ENCODE measurements at places on chromosomes 11 and 22.
A peak's percentile ranks its signal among the peaks of the same experiment; 100 is the strongest.

GRCh38 chr22:40805239-40805638 lies 13.9 kb downstream of the SLC25A17 start:
- no peak for DNase-seq

GRCh38 chr11:134199531-134199930 lies 24.2 kb downstream of the NCAPD3 start:
- no peak for DNase-seq

DNA sequence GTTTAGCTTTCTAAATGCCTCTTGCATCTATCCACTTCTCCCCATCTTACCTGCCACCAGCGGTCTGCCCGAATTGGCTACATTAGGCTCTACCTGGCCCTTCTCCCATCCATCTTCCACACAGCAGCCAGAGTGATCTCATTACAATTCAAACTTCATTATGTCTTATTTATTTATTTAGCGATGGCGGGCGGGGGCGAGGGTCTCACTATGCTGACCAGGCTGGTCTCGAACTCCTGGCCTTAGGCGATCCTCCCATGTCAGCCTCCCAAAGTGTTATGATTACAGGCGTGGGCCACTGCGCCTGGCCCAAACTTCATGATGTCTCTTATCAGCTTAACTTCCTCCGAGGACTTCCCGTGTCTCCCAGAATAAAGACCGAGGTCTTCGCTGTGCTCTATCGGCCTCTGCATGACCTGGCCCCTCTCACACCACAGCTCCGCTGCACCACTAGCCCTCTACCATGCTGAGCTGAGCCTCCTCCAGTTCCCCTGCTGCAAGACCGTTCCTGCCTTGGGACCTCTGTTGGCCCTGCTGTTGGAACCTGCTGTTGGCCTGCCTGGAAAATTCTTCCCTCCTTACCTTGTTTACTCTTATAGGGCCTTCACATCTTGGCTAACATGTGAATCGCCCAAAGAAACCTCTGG lies 870 bp upstream of the CTTN start:
- DNase-seq = no peak

- DNase-seq = no peak
These were observed 29.2 kb downstream of the SREBF2 start for GRCh38 chr22:41862160-41862529.

DNA sequence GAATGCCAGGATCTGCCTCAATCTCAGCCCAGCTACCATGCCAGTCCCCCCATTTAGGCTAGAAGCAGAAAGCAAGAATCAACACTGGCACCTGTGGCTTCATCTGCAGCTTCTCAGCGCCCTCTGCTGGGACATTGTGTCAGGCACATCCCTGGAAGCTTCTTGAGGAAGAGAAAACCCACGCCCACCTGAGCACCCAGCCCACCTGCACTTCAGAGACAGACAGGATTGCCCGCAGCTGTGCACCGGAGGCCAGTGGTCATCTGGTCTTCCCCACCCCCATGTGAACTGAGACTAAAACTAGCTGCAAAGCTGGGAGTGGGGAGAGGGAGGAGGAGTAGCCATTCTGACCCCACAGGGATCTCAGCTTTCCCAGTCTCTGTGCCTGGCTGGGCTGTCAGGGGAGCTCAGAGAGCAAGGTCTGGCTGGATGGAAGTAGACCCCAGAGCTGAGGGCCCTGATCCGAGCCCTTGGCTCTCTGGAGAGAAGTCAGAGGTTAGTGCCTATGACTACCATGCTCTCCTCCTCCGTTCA lies 66.8 kb downstream of the FEZ1 start:
- DNase-seq = peak; percentile 10

- DNase-seq = no peak
These were observed 220.1 kb upstream of the E2F8 start for GRCh38 chr11:19460718-19461405.

- DNase-seq = no peak
These were observed 472.3 kb downstream of the FAM181B start for GRCh38 chr11:82261367-82261766.

DNA sequence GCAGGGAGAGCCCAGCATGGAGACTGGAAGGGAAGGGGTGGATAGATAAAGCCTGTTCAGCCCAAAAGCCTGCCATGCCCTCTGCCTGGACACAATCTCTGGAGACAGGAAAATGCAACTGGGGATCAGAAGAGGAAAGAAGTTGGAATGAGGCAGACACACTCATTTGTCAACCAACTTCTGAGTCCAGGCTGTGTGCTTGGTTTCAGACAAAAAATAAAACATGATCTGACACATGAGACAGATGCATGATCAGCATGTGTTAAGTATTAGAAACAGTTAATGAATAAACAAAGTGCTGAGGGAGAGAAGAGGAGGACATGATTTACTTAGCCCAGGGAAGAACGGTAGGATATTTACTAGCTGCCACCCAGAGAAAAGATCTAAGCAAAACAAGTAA lies 839 bp downstream of the LRRN4CL start:
- DNase-seq = no peak

DNA sequence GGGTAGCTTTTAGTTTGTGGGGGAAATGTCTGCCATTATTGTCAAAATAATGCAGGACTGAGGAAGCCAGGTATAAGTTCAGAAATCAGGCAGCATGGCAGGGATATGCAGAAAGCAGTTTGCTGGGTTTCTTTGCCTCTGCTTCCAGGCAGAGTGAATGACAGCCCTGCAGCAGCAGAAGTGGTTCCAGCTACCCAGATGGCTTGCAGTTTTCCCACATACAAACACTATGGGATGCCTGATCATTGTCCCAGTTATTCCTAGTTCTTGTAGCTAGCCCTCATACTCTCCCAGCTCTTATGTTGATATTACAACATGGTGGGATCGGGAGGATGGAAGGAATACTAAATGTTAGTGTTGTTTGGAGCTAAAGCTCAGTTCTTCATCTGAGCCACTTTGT lies 2.8 kb upstream of the DIXDC1 start:
- DNase-seq = no peak

DNA sequence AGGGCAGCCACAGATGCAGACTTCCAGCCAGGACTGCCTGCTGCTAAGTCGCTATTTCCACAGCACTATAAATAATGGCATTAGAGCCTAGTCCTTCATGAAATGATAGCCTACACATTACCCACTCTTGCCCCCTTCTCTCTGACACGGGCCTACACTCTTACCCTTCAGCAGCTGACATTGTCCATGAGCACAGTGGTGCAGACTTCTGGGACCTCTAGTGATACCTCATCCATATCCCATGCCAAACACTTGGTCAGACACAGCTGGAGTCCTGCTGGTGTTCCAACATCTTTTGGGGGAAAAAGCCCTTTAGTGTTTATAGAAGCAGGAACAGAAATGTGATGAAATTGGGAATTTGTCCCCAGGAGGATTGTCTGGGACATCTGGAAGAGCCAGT lies 43.4 kb upstream of the RAB1B start:
- no peak for DNase-seq

DNA sequence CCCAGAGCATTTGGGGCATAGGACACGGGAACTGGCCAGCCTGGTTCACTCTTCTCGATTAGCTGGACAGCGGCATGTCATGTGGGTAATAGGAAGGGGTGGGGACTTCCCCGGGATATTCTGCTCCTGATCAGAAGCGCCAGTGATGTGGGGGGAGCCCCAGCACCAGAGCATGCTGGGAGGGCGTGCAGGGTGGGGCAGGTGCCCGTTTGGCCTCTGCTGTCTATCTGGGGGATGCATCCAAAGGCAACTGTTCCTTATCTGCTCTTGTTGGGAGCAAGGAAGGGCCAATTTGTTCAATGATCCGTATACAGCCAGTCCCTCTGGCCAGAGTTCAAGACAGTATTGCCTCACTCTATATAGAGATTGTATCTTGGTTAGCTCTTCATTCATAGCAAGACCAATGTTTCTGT lies 43.6 kb downstream of the PPARA start:
- no peak for DNase-seq

GRCh38 chr22:25405841-25406509 lies 158.5 kb upstream of the GRK3 start:
- no peak for DNase-seq

- DNase-seq = no peak
These were observed 43.2 kb downstream of the PIK3C2A start for GRCh38 chr11:17164361-17165246.

- no peak for DNase-seq
These were observed 7.7 kb upstream of the MMP12 start for GRCh38 chr11:102882389-102883024.

DNA sequence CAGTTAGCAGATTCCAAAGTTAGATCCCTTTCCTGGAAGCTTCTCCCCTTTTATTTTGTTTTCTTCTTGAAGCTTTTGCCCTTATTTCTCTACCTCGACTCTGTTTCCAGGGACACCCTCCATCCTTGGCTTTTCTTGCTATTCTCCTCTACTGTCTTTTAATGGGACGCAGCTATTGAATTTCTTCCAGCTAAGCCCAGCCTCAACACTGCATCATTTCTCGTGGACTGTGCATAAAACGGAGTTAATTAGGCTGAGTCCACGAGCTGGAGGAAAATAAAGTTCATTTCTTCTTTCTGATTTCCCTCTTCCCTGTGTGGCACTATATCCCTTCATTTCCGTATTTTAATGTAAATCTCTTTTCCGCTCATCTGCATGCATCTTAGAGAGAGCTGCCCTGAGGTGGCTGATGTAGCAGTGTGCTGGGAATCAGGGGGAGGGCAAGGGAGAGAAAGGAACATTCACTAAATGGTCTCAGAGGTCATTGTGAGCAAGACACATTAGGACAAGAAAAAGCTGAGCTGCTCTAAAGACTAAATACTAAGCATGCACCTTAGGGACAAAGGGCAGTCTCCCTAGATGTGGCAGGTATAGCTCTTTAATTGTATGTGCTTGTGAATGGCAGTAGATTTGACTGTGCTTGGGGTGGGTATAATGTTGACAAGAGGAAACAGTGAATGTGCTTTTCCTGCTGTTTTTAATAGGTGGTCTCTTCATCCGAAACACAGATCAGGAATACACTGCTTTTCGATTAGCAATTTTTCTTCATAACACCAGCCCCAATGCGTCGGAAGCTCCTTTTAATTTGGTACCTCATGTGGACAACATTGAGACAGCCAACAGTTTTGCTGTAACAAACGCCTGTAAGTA lies 1.9 kb downstream of the GRIA4 start:
- DNase-seq = no peak

GRCh38 chr22:35526333-35526979 lies 14.2 kb upstream of the RASD2 start:
- no peak for DNase-seq

GRCh38 chr11:13225038-13226001 lies 52.3 kb upstream of the BMAL1 start:
- no peak for DNase-seq

DNA sequence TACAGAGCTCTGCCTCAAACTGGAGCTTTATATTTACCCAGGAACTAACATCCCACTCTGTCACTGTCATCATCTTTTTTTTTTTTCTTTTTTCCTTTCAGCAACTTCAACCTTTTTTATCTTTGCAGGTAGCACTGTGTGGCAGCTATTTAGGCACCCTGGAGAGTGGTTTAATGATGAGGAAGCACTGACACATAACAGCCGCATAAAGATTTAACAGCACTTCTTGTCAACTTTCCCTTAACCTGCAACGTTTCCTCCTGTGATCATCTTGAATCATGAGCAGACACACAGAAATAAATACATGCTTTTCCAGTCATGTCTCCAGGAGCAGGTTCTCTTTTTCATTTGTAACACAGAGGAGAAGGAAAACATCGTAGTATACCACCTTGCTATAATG lies 34.8 kb downstream of the PDGFD start:
- no peak for DNase-seq

DNA sequence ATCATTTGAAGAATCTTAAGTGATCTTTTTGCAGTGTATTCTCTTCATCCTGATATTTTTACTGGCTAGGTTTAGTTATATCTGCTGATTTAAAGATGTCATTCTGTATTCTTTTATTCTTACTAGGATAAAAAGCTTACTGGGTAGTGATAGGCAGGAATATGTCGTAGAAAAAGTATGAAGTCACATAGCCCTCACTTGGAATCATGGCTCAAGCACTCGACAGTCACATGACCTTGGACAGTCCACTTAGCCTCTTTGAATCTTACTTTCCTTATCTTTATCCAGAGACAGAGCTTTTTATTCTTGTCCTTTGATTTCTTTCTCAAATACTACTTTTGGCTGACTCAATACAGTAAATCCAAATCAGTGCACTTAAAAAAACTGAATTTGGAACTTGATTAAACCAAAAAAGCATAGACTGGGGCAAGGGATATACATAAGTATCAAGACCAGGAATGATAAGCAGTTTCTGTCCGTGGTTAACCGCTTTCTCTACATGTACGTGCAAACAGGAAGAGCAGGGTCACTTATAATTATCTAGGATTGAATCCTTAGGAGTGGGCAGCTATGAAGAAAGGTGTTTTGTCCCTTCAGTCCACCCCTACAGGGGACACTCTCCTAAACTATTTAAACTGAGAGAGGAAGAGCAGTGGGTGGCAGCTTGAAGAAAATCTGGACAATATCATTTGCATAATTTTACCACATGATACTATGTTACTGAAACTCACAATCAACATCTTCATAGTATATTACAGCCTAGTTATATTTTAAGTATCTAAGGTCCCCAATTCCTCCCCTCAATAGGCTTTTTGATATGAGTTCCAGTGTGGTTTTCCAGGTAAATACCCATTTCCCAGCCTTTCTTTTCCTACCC lies 8.0 kb downstream of the MMP7 start:
- no peak for DNase-seq

DNA sequence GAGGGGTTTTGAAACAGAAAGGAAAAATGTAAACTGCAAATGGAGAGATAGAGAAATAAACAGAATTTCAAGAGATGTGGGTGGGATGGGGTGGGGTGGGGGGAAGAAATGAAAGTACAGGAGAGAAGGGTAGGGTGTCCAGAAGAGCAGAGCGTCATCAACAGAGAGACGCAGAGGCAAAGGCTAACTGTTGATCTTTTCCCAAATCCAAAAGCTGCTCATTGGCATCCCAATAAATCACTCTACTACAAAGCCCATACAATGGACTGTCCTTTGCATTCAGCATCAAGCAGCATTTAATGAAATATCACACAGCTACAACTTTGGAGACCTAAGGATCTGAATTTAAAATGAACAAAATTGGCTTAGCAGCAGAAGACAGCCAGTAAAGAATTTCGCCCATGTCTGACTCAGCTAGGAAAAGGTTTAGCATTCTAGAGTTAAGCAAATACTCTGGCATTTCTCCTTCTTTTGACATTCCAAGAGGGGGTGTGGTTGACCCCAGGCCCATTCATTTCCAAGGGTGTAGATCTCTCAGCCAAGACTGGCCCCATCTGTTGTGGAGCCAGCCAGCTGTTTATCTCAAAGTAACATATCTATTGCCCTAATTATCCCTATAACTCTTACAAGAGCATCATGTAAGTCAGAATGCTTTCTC lies 1.5 kb downstream of the RAB30 start:
- DNase-seq = no peak
